ENCODE measurements at places on chromosomes 12 and 14.

DNA sequence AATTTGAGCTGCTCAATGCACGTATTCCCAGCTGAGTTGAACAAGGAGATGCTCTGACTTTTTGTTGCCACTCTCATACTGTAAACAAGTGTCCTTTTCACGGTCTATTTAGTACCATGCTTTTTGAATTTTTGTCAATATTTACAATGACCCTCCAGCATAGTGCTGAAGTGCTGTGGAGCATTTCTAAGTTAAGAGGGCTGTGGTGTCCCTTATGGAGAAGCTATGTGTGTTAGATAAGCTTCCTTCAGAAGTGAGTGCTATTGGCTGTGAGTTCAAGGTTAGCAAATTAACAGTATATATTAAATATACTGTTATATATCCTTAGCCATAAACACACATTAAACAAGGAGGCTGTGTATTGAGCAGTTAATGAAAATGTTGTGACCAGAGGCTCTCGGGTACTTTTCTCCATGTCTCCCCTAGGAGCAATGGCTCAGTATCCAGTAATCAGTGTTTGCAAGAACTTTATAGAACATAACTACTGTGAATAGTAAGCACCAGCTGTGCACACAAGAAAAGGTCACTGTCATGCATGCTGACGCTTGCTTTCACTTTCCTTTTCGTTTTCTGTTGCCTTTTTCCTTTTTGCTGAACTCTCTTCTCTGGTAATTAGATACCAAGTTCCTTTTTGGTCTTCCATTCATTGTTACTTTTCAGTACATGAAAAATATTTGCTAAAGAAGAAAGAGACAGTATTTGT is 187.2 kb upstream of the NEDD1 start:
- DNase-seq: no peak

GRCh38 chr14:22303589-22304195 is 285.3 kb downstream of the DAD1 start:
- DNase-seq: no peak

DNA sequence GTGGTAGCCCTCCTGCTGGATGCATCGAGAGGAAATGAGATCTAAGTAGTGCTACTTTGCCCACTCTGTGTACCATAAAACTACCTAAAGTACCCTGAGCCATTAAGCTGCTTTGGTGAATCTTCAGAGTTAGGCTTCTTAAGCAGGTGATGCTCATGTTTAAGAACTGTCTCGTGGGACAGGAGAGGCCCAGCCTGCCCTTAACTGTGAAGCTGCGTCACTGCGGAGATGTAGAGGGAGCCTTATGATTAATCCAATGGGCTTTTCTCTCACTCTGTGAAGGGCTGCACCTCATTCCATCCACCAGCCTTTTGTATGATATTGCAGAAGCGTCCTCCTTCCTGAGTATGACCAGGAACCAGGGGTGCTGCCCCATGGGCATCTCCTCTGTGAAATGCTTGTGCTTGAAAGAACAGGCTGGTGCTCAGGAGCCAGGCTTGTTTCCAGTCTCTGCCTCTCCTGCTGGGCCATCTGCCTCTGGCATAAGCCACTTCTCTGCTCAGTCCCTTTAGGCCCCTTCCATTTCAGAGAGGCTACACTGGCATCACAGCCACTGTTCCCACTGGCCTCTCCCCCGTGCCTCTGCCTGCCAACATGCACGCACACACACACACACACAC is 6.8 kb upstream of the CCDC177 start:
- DNase-seq: no peak

DNA sequence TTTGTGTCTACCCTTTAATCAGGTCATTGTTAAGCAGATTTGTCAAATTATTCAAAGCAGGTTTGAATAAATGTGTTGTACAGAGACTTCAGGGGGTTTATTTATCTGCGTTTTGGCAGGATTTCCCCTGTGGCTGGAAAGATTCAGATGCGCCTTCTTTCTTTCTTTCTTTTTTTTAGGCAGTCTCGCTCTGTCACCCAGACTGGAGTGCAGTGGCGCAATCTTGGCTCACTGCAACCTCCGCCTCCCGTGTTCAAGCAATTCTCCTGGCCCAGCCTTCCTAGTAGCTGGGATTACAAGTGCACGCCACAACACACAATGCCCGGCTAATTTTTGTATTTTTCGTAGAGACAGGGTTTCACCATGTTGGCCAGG is 6.3 kb upstream of the NANOGNB start:
- no peak for DNase-seq

GRCh38 chr12:113347107-113347506 is 11.3 kb upstream of the PLBD2 start:
- no peak for DNase-seq

DNA sequence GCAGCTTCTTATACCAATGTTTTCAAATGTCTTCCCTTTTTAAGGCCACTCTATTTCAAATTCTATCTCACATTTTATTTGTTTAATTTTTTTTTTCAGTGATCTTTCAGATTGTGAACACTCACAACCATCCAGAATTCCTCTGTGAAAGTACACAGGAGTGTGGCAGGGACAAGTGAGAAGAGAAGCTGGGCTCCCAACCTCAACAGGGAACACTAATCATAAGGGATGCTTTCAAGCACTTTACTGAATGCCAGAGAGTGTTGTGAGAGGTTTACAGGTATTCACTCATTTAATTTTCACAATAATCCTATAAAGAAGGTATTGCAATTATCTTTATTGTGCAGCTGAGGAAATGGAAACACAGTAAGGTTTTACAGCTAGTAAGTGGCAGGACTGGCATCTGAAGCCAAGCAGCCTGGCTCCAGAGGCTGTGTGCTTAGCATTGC is 60.1 kb upstream of the PYGL start:
- no peak for DNase-seq

GRCh38 chr12:108732489-108733229 is 1.3 kb upstream of the CORO1C start:
- no peak for DNase-seq

GRCh38 chr12:131251336-131252101 is 297.8 kb downstream of the ADGRD1 start:
- DNase-seq: no peak

DNA sequence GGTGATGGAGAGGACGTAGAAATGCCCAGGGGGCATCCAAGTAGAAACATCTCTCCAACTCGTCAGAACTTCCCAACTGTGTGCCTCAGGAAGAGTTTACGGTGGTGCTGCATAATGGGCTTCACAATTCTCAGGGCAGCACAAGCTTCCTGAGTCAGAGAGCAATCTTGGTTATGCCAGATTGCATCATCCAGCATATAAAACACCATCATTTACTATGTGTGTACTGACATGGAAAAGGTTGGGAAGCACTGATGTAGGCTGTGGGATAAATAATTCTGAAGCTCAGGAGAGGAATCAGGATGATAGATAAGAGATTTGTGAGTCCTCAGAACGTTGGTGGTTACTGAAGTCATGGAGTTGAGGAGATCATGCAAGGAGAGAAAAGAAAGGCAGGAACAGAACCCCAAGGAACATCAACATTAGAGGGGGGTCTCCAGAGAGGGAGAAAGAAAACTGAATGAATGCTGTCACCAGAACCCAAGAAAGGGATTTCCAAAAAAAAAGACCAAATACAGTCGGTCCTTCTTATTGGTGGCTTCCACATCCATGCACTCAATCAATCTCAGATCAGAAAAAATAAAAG is 4.7 kb upstream of the NCKAP5L start:
- DNase-seq: no peak

- no peak for DNase-seq
Measured at GRCh38 chr12:108457734-108458361, 57.2 kb upstream of the FICD start.

DNA sequence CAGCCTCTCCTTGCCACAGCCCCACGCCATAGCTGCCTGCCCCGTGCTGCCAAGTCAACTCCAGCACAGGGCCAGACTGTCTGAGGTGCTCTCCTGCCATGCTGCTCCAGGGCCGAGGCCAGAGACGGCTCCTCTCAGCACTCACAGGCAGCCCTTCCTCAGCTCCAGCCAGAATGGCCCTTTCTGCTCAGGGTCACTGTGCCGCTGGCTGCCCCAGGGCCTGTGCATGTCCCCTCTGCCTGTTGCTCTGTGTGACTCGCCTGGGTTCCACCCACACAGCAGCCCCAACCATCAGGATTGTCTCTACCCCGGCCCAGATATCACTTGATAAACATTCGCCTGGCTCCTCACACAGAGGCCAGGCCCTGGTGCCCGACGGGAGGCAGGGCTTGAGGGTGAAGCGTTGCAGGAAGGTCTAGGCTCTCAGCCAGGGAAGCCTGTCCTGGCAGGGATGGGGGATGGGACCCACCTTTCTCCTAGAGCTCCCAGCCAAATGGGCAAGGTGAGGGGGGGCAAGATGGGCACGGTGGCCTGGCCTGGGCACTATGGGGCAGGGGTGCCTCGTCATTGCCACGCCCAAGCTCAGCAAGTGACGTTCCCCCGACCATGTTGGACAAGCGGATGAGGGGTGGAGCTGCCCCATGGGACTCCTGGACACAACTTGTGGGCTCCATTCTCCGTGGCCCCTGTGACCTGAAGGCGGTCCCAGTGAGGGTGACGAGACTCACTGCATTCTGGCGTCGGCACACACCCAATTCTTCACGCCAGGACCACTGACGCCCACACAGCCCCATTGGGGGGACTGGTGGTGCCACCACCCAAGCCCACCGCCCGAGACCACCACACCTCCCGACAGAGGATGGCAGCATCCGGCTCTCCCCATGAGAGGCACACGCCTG is 27.4 kb upstream of the BTBD6 start:
- no peak for DNase-seq

- DNase-seq: no peak
Measured at GRCh38 chr14:51394804-51395203, 154.8 kb downstream of the TMX1 start.

GRCh38 chr12:80805106-80805505 is 88.4 kb downstream of the MYF5 start:
- no peak for DNase-seq

DNA sequence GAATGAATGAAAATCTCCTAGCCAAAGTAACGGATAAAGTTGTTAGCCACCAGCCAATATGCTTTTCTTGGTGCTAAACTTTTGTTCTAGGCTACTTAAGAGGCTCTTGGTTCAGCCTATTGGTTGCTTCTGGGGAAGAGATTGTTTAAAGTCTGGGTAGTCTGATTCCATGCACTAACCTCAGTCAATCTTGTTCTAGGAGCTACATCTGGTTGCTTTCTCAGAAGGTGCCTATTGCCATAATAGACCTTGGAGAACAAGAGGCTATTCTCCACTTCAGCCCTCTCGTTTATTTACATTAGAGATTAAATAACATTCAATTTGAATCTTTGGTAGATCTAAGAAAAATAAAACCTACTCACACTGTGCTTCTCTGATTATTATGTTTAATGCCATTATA is 40.8 kb upstream of the OTOGL start:
- no peak for DNase-seq

DNA sequence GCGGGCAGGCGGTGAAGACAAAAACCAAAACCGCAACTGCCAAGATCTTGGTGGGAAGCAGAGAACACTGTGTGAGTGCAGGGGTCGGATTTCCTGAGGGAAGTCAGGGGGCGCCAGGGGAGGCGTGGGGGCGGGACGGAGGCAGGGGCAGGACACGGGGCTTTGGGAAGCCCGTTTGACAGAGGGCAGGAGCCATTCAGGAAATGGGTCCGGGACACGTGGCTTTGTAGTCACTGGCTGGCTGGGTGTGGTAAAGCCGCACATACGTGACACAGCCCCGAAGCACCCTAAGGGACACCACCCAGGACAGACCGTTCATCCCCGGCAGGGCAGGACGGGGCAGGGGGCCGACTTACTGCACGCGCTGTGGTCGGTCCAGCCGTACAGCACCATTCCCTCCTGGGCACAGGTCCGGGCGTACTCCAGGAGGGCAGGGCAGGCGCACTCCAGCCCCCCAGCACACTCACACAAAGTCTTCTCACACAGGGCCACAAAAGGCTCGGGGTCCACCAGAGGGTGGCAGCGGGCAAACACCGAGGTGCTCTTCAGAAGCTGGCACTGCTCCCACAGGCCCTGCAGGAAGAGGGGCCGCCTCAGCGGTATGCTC is 49.4 kb downstream of the VWF start:
- peak; percentile 32 for DNase-seq

GRCh38 chr14:82501554-82501953 is 967.9 kb upstream of the SEL1L start:
- no peak for DNase-seq

- DNase-seq: no peak
Measured at GRCh38 chr12:27499377-27499776, 24.6 kb upstream of the PPFIBP1 start.

DNA sequence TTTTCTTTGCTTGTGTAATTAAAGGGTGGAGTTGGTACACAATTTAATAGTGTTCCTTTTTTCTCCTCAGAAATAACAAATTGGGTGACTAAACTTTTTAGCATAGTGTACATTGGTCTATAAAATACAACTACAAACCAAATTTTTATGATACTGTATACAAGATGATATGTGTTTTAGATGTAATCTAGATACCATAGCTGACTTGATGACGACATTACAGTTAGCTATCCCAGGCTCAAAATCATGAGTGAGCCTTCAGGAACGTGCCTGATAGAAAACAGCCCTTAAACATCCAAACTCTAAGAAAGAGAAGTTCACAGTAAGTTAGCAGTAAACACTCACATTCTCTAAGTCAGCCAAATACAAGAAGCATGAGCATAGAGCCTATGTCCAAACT is 99.0 kb upstream of the SSTR1 start:
- no peak for DNase-seq

- DNase-seq: no peak
Measured at GRCh38 chr14:23469906-23470403, 452 bp downstream of the NGDN start.

- DNase-seq: no peak
Measured at GRCh38 chr14:67666750-67667449, 7.5 kb downstream of the VTI1B start.

DNA sequence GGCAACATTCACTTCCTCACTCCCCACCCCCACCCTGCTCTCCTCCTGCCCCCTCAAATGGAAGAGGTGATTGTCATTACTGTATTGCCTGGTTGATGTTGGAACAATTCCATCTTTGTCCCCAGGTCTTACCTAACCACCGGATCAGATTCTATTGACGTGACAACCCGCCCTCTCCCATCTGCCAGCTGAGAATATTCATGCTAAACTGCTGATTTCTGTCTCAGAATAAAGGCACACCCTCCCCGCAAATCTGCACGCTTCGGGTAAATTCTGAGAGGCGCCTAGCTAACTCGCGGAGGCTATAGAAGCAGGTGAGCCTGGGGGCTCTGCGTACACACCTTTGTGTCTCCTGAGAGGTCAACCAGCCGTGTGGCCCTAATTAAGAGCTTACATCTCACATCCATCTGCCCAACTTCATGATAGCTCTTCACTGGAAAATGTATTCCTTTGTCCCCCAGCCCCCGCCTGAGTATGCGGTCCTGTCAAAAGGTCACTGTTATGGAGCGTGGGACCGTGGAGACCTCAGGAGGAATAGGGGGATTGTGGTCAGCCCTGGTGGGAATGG is 1054.3 kb downstream of the VRK1 start:
- DNase-seq: no peak

- no peak for DNase-seq
Measured at GRCh38 chr12:111269718-111270117, 99.2 kb downstream of the PHETA1 start.

DNA sequence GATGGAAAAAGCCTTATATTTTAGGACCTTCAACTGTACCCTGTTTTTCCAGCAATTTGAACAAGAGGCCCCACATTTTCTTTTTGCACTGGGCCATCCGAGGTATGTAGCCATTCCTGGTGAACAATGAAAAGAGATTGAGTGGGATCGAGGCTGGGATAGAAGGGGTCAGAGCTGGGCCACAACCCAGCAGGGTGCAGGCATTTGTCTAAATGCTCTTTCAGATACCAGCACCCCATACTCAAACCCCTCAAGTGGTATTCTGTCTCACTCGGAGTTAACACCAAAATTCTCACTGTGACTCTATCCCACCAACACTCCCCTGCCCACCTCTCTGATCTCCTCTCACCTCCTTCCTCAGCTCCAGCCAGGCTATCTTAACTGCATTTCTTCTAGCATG is 26.8 kb downstream of the DUSP6 start:
- DNase-seq: no peak

Measured in activated CD8-positive, alpha-beta memory T cell treated with anti-CD3 and anti-CD28 coated beads, Interleukin-2, amount 50 U/mL, for 4 hours (primary cell).